Fibroblast of lung (primary cell): ENCODE measurements at places on chromosomes 16 and 17.
A peak's percentile ranks its signal among the peaks of the same experiment; 100 is the strongest.

GRCh38 chr16:81657781-81658180, 121.3 kb upstream of the PLCG2 start:
- no peak for DNase-seq

DNA sequence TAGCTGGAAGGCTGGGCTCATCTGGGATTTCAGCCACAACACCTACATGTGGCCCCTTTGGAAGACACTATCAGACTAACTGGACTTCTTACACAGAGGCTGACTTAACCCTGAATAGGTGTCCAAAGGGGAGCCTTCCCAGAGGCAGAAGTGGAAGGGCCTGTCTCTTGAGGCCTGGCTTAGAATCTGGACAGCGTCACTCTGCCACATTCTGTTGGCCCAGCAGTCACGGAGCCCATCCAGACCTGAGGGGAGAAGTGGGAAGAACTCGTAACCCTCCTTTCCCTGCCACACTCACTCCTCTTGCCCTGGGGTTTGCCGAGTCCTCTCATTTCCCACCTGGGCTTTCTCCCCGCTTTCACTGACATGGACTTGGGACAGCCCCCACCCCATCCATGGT, 170.5 kb downstream of the C16orf95 start:
- no peak for DNase-seq

- DNase-seq: no peak
Measured at GRCh38 chr17:77440560-77440981, 299.8 kb downstream of the SEC14L1 start.

DNA sequence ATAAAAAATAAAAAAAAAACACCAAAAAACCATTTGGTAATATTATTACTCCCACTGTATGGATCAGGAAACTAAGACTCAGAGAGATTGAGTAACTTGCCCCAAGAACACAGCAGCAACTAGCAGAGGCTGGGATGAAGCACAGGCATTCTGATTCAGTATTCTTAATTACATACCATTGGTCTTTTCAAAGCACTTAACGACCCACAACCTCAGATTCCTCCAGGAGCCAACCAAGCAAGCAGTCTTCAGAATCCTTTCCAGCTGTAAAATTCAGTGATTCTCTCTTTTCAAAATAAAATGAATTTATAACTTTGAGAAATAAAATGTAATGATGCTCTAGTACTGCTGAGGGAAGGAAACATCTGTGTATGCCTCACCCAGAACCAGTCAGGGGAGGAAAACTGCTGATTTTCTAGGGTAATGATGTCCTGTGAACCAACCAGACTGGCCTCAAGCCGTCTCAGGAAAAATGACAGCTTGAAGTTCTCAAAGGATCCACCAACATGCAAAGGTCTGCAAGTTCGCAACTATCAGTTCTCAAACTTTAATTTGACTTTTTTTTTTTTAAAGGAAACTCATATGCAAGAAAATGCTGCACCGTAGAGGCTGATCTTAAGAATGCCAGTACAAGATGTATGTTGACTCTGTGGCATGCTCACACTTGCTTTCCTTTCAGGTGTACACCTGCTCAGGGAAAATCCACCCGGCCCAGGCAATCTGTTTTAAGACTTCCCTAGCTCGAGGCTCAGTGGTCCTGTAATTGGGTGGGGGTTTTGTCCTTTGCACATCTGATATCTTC, 9.0 kb downstream of the CUEDC1 start:
- DNase-seq: peak; percentile 70

DNA sequence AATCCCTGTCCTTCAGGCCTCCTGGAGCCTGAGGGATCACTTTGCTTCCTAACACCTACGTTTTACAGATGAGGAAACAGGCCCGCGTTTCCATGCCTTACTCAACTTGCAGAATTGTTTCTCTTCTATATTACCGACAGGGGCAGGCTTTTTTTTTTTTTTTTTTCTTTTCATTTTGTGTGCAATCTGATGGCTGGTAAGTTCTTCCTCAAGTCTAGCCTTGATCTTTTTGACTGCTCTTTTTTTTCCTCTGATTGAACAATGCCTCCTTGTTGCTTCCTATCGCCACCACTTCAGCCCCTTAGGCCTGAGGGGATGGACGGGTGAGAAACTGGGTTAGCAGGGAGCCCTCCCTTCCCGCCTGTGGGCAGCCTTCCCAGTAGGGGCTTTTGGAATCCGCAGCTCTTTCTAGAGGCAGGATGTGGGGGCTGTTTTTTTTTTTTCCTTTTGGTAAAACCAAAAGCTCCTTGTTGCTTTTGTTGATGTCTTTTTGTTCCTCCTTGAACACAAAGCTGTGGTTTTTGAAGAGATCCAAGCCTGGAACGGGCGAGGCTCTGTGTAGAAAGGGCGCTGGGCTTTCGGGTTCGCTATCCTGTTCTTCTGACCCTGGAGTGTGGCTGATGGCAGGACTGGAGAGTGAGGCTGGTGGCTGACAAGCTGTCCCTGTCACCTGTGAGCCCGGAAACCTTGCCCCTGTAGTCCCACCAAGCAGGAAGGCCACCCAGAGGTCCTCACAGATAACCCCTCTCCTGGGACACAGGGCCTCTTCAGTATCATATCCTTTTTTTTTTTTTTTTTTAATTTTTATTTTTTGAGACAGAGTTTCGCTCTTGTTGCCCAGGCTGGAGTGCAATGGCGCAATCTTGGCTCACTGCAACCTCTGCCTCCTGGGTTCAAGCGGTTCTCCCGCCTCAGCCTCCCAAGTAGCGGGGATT, 14.0 kb downstream of the LASP1 start:
- no peak for DNase-seq

- peak; percentile 78 for DNase-seq
Measured at GRCh38 chr17:20263595-20263994, 203.7 kb downstream of the LGALS9B start.

DNA sequence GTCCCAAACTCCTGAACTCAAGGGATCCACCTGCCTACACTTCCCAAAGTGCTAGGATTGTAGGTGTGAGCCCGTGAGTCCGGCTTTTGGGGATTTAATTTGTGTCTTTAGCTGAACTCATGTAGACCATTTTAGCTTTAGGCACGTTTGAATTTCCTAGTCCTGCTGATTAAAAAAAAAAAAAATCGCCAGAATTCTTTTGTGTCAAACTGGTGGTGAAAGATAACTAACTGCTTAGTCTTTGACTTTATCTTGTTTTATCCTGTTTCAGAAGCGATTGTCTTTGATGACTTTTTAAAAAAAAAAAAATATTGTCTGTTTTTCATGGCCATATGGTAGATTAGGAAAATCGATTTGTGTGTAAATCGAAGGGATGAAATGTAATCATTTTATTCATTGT, 2.6 kb downstream of the RABEP1 start:
- no peak for DNase-seq

DNA sequence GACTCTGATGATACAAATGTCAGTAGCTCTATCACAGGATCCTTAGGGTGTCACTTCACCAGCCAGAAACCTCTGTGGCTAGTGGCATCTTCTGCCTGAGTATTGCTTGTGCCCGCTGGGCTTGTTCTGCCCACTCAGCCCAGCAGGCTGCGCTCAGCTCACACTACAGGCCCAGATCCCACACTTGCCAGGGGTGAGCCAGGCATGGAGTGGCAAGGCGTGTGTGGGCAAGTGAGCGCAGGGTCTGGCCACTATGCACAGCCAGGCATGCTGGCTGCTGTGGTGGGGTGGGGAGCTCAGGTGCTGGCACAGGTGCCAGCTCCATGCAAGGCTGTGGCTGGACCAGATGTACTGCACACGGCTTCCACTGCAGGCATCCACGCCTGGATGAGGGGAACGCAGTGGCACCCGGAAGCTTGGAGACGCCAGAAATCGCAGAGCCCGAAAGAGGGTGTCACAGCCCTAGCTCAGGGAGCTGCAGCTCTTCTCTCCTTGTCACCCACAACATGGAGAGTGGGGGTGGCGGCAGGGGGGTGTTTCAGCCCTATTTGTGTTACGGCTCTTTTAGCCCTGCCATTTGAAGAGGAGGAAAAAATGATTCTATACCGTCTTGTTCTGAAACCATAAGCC, 10.2 kb downstream of the CFAP97D1 start:
- DNase-seq: no peak

- no peak for DNase-seq
Measured at GRCh38 chr16:84378567-84378966, 10.2 kb downstream of the ATP2C2 start.

GRCh38 chr17:6548578-6549330, 7.6 kb downstream of the PITPNM3 start:
- DNase-seq: no peak

DNA sequence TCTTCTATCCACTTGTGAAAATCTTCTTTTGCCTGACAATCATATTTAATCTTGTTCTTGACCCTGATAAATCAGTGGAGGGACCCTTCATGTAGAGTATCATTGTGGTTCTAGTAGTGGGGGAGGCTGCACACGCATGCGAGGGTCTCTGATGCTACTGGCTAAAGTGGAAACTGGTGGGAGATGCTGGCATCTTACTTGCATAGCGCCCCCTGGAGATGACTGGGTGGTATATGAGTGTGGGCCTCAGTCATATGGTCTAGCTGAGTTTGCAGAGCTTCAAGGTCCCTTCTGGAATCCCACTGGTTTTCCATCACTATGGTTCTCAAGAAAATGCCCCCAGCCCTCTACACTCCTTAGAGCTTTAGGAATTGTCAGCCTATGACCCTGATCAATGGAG, 236.4 kb upstream of the AXIN2 start:
- DNase-seq: no peak

GRCh38 chr17:14352136-14352535, 51.3 kb downstream of the HS3ST3B1 start:
- DNase-seq: no peak

DNA sequence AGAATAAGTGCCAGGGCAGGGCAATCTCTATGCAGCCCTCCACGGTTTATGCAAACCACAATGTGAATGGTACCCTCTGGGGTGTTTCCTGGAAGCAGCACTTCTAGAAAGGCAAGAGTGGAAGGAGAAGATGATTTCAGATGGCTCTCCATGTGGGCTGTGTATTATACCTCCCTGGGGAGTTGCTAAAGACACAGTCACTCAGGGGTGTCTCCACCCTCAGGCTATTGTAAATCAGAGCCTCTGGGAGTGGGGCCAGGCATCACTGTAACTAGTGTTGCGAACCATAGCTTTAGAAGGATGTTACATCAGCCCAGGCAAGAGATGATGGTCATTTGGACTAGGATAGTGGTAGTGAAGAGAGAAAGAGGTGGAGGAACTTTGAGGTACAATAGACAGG, 83.3 kb upstream of the ZKSCAN2 start:
- no peak for DNase-seq

DNA sequence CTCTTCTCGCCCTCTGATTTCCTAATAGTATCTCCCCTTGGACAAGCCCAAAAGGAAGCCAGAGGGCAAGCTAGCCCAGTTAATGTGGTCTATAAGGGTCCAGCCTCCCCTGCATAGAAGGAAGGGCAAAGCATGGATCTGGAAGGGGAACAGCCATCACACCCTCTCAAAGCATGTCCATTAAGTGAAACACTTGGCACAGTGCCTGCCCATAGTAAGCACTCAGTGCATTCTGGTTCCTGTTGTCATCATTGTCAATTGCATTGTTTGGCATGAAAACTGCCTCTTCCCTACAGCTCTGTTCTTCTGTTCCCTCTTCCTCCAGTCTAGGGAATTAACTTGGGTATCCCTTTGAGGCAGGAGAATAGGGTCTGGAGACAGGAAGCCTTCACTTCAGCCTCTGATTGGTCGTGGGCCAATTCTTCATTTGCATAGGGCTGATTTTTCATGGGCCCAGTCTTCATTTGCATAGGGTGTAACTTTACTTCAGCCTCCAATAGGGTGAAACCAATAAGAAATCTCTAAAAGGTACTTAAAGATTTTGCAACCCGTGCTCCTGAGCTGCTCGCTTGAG, 81.4 kb downstream of the C17orf67 start:
- no peak for DNase-seq

GRCh38 chr16:68350813-68351350, 40.1 kb downstream of the PRMT7 start:
- no peak for DNase-seq

GRCh38 chr16:83068686-83069085, 441.9 kb downstream of the CDH13 start:
- peak; percentile 63 for DNase-seq

DNA sequence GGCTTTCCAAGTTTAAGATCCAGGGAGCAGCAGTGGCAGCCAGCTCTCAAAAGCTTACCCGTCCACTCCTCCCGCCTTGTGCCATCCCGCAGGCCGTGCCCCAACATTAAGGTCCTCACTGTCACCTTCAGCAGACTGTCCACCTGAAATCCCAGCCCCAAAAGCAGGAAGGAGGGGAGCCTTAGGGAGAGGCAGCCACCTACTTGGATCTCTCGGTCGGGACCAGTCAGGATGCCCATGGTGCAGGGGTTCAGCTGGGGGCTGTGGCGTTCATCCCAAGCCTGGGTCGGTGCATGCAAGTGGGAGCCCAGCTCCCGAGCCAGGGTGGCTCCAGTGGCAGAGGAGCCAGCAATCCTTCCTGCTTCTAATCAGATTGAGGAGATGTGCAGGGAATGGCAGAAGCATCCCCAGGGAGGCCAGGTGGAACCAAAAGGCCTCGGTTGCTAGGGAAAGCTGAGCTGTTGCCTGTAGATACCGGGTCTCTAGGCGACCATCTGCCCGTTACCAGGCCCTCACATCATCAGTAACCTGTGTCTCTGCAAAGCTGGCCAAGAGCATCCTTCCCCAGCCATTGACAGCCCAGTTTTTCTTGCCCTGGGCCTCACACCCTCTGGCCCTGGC, 24.6 kb downstream of the CNGB1 start:
- no peak for DNase-seq
